Fibroblast of skin of left biceps (primary cell): ENCODE measurements at places on chromosomes 7 and 10.

DNA sequence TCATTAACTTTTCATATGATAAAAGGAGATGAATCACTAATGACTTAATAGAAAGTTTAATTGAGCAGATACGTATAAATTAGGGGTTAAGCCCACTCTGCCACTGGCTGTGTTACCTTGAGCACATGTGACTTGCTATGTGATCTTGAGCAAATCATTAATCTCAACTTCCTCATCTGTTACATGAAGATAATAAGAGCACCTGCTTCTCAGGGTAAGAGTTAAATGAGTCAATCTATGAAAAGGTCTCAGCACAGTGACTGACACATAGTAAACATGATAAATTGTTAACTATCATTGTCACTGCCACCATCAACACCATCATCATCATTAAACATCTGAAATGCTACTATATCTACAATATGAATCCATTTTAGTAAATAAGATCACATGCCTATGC lies 110.8 kb downstream of the TPK1 start:
- no peak for DNase-seq

GRCh38 chr7:44625526-44626471 lies 19.4 kb downstream of the OGDH start:
- no peak for DNase-seq

- no peak for DNase-seq
Measured at GRCh38 chr7:131074585-131074984, 253.1 kb upstream of the MKLN1 start.

- no peak for DNase-seq
Measured at GRCh38 chr7:98133181-98133580, 26.5 kb downstream of the LMTK2 start.
